ENCODE measurements at places on chromosomes 16 and 17.

GRCh38 chr17:3506054-3506453, 30.3 kb downstream of the ASPA start:
- DNase-seq: no peak

- no peak for DNase-seq
Measured at GRCh38 chr17:12738624-12739023, 50.7 kb upstream of the ARHGAP44 start.

- no peak for DNase-seq
Measured at GRCh38 chr16:13194766-13195165, 293.4 kb downstream of the SHISA9 start.

DNA sequence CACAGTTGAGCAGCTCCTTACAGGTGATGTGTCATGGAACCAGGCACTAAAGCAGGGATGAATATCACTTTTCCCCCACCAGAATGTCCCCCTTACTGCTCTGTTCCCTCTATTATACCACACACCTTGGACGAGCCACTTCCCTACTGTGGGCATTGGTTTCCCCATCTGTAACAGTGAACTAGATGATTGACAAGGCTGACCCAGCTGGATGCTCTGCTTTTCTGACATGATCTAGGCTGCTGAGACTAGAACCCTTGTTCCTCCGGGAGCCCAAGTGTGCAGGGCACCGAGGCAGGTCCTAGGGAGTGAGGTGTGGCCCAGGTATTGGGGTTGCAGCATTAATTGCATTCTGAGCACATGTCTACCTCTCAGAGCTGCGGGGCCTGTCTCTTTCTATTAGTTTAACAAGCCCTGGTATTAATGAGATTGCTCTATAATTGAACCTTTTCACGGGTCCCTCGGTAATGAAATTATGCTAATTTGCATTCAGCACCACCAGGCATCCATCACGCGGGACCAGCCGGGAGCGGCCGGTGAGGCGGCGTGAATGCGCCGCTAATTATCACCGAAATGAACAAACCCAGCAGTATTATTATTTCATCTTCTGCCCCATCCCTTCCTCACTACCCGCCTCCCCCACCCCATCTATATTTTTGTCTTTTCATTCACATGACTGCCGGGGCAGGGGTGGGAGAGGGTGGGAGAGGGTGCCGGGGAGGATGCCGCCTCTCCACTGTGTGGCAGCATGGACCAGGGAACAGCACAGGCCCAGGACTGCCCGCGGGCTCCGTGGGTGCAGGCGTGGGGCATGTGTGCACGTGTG, 121.1 kb downstream of the CYLD start:
- DNase-seq: no peak
